NCI-H226 (cell line): ENCODE measurements at places on chromosomes 1 and 21.

- DNase-seq, result no peak
Measured at GRCh38 chr1:184527402-184527801, 140.6 kb downstream of the C1orf21 start.

DNA sequence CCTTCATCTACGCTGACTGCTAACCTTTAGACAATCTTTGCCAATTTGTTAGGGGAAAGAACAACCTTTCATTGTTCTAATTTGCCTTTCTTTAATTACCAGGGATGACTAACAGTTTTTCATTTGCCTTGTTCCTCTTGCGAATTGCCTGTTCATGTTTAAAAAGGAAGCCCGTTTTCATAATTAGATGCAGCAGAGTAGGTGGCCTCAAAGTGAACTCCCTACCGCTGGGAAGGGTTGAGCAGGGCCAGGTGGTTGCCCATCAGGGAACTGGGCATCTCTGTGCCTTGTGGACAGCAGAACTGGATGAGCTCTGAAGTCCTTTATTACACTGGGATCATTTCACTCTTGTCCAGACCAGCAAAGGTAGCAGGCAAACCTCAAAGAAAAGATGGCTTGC, 59.0 kb downstream of the HIVEP3 start:
- no peak for DNase-seq

GRCh38 chr1:41752514-41753170, 166.1 kb downstream of the HIVEP3 start:
- DNase-seq, result no peak

- DNase-seq, result no peak
Measured at GRCh38 chr1:172136925-172137324, 283.6 kb upstream of the C1orf105 start.

DNA sequence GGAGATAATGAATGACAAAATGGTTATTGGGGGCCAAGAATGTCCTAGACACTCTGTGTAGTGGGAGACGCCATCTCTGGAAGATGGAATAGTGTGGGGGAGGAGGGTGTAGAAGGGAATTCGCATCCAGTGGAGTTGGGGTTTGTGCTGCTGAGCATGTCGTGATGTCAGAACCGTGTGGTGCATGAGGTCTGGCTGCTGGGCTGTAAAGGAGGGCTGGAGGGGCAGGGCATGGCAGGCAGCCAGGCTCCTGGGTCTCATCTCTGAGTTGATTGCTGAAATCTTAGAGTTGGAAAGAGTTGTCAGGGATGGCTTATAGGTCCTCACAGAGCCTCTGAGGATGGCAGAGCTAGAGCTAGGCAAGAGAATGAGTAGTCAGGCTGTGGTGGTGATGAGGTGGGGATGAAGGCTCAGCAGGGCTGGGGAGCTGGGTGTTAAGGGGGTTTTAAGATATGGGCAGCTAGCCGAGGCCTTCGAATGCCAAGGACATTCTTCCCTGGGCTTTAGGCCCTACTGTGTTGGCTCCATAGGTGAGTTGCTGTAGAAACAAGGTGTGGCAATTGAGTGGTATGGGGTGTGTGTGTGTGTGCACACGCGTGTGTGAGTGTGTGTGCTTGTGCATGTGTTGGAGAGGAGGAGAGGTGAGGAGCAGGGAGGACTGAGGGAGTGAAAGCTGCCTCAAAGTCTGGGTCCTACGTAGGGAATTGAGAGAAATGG, 1.9 kb downstream of the PPFIA4 start:
- DNase-seq, result no peak

GRCh38 chr1:31812158-31812829, 3.5 kb downstream of the SPOCD1 start:
- no peak for DNase-seq

GRCh38 chr1:2523191-2523890, 3.1 kb downstream of the PANK4 start:
- DNase-seq, result no peak

- peak; percentile 47 for DNase-seq
Measured at GRCh38 chr1:185559684-185560331, 174.4 kb upstream of the HMCN1 start.

- no peak for DNase-seq
Measured at GRCh38 chr1:203599875-203600781, 26.5 kb upstream of the ATP2B4 start.
